ENCODE measurements at places on chromosomes 4 and X.

DNA sequence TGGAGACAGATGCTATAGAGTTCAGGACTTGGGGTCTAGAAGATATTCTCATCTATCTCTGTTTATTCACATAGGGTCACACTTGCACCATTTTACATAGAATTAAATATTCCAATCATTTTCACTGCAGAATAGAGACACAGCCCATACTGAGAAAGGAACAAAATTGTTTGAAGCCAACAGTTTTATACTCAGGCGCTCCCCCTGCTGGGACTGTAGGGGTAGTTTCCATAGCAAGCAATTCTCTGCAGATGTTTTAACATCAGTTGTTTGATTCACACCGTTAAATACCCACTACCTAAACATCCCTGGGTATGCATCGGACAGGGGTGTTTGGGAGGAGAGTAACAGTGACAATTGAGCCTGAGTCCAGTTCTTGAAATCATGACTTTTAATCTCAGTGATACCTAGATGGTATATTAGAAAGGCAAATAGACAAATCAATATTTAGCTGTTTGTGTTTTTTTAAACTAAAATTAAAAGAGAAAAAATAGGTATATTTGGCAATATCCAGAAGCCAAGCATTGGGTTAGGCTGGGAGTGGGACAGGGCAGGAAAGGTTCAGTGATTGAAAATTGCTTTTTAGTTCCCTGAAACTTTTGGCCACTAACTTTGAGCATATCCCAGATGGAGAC is 33.8 kb downstream of the LONRF3 start:
- DNase-seq: peak; percentile 40

DNA sequence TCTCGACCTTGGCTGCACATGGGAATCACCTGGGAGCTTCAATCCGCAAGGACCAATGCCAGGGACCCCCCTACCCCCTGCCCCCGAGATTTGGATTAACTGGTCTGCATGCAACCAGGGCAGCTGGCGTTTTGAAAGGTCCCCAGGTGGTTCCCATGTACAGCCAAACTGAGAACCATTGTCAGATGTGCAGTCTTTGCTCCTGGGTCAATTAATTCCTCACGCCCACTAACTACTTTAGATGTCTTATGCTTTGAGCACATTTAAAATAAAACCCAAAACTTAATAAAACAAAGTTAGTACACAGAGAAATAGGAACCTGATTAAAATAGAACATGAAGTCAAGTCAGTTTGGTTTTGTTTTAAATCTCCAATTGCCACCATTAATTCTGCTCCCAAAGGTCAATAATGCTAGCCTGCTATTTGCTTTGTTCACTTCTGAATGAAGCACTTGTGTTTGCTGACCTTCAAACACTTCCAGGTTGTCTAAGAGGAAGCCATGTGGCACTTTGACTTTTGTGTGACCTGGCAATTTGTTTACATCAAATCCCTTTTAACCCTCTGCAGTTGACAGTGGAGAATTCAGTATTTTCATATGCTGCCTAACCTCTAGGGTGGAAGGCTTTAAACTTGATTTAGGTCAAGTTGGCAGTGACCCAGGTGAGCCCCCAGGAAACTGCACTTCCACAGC is 27.2 kb upstream of the TMSB4X start:
- no peak for DNase-seq

- DNase-seq: no peak
Measured at GRCh38 chr4:78418406-78418805, 133.2 kb upstream of the ANXA3 start.

- no peak for DNase-seq
Measured at GRCh38 chr4:101556842-101557241, 209.5 kb upstream of the PPP3CA start.

DNA sequence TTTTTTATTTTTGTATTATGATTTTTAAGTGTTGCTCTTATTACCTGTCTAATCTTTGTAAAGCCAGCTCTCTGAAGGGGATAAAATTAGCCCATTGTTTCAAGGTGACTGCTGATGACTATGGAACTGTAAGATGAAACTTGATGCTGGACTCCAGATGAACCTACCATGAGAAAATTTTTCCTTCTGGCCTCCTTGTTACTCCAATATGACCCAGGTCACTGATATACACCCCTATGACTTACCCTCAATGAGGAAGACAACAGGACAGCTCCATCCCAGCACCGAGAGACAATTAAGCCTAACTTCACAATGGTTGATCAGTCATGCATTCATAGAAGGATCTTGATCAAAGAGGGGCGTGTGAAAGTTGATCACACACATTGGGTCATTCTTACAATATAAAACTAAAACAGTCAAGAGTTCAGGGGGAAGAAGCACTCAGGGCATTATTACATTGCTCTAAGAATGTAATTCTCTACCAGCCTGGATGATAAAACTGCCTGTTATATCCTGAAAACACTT is 230.8 kb upstream of the AGTR2 start:
- no peak for DNase-seq

- peak; percentile 8 for DNase-seq
Measured at GRCh38 chr4:101205916-101206315, 141.4 kb downstream of the PPP3CA start.

GRCh38 chr4:105191621-105192210 is 45.0 kb downstream of the TET2 start:
- DNase-seq: peak; percentile 28

DNA sequence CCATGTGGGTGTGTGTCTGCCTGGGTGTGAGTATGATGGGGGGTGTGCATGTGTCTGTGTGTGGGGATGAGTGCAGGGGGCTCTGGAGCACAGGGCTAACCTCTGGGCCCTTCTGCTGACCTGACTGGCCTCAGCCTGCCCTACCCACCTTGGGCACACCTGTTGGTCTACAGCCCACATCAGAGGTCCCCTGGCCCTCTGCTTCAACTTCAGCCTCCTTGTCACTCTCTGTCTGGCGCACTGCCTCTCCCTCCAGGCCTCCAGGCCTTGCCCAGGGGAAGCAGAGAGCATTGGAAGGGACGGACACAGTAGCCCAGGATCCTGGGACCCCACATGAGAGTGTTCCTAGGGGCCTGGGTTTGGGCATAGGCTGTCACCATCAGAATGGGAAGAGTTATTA is 115.4 kb downstream of the EFNB1 start:
- no peak for DNase-seq

DNA sequence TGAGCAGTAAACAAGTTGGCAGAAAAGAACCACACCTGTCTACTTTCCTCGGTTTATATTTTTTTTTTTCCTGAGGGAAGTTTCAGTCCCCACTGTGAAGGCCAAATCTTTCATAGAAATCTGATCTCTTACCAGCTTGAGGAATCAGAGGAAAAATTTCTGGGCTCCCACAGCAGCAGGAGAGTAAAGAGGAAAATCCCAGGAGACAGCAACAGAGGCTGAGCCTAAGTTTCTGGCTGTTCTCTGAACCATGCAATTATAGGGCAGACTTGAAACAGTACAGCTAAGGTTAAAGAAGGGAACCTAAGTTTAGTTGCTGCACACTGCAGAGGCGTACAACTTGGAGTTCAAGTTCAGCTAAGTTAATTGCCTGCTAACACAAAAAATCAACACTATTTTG is 1090.9 kb upstream of the INTU start:
- no peak for DNase-seq

GRCh38 chrX:145727476-145727875 is 90.2 kb upstream of the SLITRK2 start:
- no peak for DNase-seq

DNA sequence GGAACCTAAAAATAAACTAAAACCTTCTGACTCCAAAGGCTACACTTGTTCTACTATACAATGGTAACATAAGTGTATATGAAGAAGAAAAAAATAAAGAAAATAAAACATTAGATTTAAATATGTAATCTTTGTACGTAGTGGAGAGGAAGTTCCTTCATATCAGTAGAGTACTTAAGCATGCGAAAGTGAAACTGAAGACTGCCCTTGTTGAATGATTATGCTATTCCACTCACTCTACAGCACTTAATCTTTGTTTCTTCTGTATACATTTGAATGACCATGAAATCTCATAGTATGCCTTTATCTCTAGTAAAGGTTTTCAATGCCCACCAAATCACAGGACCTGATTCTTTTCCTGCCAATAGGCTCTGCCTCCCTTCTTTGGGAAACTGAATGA is 78.9 kb downstream of the NDST3 start:
- DNase-seq: peak; percentile 6

DNA sequence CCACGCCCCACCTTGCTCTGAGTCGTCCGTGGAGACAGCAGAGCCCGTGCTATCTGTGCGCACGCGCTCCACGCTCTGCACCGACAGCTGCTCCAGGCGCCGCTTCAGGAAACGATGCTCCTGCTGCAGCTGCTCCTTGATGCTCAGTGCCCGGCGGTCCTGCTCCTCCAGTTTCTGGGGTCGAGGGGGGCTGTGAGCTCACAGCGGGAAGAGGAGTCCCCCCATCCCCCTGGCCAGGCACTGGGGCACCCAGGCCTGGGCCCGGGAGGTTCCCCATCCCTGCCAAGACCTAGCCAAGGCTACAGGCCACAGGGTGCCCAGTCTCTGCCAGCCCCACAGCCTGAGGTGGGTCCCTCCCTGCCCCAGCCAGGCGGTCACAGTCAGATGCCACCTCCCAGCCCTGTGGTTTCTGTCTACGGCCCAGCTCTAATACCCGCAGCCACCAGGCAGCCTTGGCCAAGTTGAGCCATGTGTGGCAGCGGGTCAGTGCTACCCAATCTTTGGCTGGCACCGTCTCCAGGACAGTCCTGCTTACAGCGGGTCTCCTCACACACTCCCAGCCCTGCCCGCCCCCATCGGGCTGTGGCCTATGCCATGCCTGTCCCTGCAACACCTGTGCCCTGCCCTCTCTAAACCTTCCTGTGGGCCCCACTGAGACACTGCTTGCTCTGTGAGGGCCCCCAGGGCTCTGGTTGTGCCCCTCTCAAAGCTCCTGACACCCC is 9.3 kb upstream of the HAUS3 start:
- no peak for DNase-seq

- DNase-seq: no peak
Measured at GRCh38 chr4:1222036-1222789, 26.7 kb downstream of the CTBP1 start.
